Activated B cell treated with CpG ODN at 0.5 μM for 24 hours (primary cell): ENCODE measurements at places on chromosomes 5 and 9. TPM values are rescaled to one million over a fixed set of nuclear protein-coding genes. Genes with fewer than 3 reads are reported as not detected.

The BNC2 gene
- total RNA-seq = not detected in 2 replicates

The MEF2C gene
- total RNA-seq = 348 and 359 TPM in 2 replicates

The TMEM215 gene
- total RNA-seq = not detected in 2 replicates

The ATP6V1G1 gene
- 68.4 and 70.2 TPM in 2 replicates for total RNA-seq

DNA sequence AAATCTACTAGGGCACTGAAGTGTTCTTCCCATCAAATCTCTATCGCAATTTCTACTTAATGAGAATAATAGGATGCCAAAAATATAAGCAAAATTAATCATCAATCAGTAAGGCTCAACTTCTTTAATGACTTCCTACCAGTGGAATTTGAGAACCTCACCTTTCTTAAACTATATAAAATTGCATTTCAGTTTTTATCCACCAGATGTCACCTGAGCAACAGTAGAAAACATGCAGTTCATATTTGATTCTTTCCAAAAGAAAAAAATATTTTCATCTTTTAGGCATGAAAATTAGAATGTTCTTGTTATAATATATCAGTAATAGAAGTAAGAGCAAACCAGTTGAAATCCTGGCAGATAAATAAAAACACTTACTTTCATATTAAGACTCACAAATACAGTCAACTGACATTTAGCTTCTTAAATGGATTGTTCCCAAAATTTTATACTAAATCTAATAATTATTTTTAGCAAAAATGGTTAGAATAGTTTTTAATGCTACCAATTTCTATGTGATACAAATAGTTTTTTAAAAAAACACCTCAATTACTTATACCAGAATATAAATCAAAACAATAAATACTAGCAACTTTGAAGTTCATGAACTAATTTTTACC is 13.4 kb upstream of the CCDC112 start:
- H3K27me3 ChIP-seq = peaks cover 3% of the 10 kb centered on the region
- DNase-seq = no peak
- H3K4me1 ChIP-seq = no peaks in the 10 kb centered on the region
- H3K27ac ChIP-seq = no peak overlapping the region
- H3K36me3 ChIP-seq = no peaks in the 10 kb centered on the region

- no peaks in the 10 kb centered on the region for H3K36me3 ChIP-seq
- no peak overlapping the region for H3K27ac ChIP-seq
- H3K4me3 ChIP-seq = no peak overlapping the region
- no peak for DNase-seq
- peaks cover 9% of the 10 kb centered on the region for H3K27me3 ChIP-seq
These were observed 83.5 kb upstream of the SPDL1 start for GRCh38 chr5:169499990-169500505.

- no peak overlapping the region for H3K4me3 ChIP-seq
- H3K36me3 ChIP-seq = no peaks in the 10 kb centered on the region
- H3K4me1 ChIP-seq = no peaks in the 10 kb centered on the region
- DNase-seq = no peak
These were observed 108.0 kb downstream of the STARD4 start for GRCh38 chr5:111404270-111404769.

GRCh38 chr5:132227235-132227484 is 493 bp downstream of the P4HA2 start:
- H3K27me3 ChIP-seq = peaks cover 11% of the 10 kb centered on the region
- no peaks in the 10 kb centered on the region for H3K36me3 ChIP-seq
- DNase-seq = no peak
- H3K4me3 ChIP-seq = peak overlapping the region; percentile 42

- H3K4me1 ChIP-seq = no peaks in the 10 kb centered on the region
- no peak for DNase-seq
- H3K27ac ChIP-seq = no peak overlapping the region
- no peaks in the 10 kb centered on the region for H3K27me3 ChIP-seq
- H3K4me3 ChIP-seq = no peak overlapping the region
These were observed 52.2 kb upstream of the EDIL3 start for GRCh38 chr5:84436866-84437265.

- no peaks in the 10 kb centered on the region for H3K36me3 ChIP-seq
- no peaks in the 10 kb centered on the region for H3K4me1 ChIP-seq
- no peaks in the 10 kb centered on the region for H3K27me3 ChIP-seq
- no peak for DNase-seq
- H3K4me3 ChIP-seq = no peak overlapping the region
These were observed 82.0 kb upstream of the HAPLN1 start for GRCh38 chr5:83802686-83803085.

DNA sequence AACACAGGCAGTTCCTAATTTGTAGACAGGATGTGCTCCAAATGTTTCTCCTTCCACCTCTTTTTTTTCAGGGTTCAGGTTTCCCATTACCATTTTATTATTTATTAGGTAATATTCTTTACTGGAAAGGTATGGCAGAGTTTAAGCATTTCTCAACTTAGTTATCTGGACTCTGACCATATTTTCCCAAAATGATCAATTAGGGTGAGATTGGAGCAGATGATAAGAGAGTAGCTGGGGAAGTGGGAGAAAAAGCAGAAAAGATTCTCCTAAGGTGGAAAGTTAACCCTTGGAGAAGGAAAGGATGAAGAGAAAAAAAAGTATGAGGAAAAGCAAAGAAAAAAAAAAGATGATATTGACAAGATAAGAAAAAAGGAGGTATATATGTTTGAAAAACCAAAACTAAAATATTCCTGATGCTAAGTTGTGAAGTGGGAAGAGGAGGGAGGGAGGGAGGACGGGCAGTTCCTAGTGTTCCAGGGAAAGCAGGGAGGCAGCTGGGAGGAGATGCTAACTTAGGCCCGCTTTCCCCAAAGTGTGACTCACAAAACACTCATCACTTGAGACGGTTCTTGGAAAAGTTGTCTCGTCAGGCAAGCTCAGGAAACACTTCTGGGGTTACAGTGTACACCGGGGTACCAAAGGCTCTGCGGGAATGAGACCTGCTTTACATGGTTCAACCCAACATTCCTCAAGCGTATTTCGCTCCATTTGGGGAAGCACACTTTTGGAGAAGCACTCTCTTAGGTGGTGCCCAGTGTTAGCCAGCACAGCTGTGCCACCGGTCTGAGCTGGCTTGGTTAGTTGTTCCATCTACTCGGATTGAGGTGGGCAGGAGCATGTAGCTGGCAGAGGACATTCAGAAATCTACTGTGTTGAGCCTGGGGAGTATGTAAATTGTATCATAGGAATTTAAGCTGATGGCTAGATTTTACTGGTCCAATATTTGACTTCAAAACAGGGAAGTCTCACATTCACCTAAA is 35.1 kb downstream of the B4GALT1 start:
- no peak overlapping the region for H3K4me3 ChIP-seq
- H3K27me3 ChIP-seq = no peaks in the 10 kb centered on the region
- peak overlapping the region; percentile 96 for H3K27ac ChIP-seq
- H3K4me1 ChIP-seq = peaks cover 96% of the 10 kb centered on the region
